ENCODE measurements at places on chromosomes 5 and 9.

GRCh38 chr5:109253262-109253661 is 156.5 kb downstream of the PJA2 start:
- DNase-seq, result no peak

DNA sequence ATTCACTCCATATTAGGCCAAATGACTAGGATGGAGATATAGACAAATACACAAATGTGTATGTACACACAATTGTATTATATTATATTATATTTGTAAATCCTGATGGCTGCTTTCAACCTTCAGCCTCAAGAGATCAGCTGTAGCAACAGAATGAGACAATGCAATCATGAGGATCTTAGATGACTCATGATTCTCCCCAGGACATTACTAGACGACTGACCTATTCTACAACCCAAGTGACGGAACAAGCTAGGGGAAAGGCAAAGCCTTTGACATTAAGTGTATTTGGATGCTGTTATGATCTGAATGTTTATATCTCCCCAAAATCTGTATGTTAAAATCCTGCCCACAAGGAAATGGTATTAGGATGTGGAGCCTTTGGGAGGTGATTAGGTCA is 66.5 kb downstream of the COX7C start:
- no peak for DNase-seq

GRCh38 chr9:87275047-87275725 is 222.5 kb upstream of the DAPK1 start:
- no peak for DNase-seq

DNA sequence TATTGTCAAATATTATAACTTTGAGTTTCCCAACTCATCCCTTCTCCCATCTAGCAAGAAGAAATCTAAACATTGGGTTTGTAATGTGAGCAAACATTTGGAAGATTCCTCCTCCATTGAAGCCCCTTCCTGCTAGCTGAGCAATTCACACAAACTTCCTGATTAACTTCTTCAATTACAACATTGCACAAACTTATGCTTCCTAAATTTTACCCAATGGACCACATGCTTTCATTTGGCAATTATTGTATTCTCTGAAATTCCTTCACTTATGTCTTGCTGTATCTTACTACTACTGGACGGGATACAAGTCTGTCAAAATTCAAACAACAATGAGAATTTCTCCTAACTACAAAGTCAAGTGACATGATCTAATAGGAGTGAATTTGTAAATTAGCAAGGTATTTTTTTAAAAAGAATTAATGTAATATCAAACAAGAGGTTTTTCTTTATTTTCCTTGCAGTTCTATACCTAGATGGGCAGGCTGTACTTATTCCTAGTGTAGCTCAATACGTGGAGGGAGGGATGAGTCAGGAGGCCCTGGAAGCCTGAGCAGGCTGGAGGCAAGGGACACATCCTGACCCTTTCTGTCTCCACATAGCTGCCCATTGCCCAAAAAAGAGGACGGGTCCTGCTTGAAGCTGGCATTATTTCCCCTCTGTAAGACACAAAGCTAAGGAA is 11.8 kb upstream of the IFNW1 start:
- DNase-seq, result peak; percentile 50

- peak; percentile 90 for DNase-seq
These were observed 168.5 kb upstream of the TARS1 start for GRCh38 chr5:33272288-33272687.

DNA sequence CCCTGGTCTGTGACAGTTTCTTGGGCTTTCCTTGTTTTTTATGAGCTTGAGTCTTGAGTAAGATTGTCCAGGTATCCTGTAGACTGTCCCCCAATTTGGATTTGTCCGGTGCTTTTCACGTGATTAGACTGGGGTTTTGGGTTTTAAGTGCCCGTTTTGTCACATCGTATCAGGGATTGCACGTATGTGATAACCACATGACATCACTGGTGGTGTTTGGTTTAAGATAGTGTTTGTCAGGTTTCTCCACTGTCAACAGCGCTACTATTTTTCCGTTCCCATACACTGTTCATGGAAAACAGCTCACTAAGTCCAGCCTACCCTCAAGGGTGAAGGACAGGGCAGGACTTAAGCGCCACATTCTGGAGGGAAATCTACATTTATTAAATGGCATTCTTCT is 39.7 kb downstream of the LMNB1 start:
- DNase-seq, result no peak
